ENCODE measurements at places on chromosomes 13 and 19.

- no peak for DNase-seq
- H3K4me1 ChIP-seq: no peaks in the 10 kb centered on the region
- no peak overlapping the region for H3K4me3 ChIP-seq
- H3K36me3 ChIP-seq: no peaks in the 10 kb centered on the region
- no peak overlapping the region for H3K27ac ChIP-seq
These were observed 83.5 kb downstream of the SLITRK1 start for GRCh38 chr13:83798731-83799130.

- no peaks in the 10 kb centered on the region for H3K36me3 ChIP-seq
- no peak overlapping the region for H3K27ac ChIP-seq
- H3K4me1 ChIP-seq: no peaks in the 10 kb centered on the region
- DNase-seq: no peak
- H3K4me3 ChIP-seq: no peak overlapping the region
These were observed 77.5 kb upstream of the SCEL start for GRCh38 chr13:77457966-77458365.

- peaks cover 8% of the 10 kb centered on the region for H3K36me3 ChIP-seq
- DNase-seq: peak; percentile 32
- no peak overlapping the region for H3K4me3 ChIP-seq
- no peaks in the 10 kb centered on the region for H3K4me1 ChIP-seq
- no peaks in the 10 kb centered on the region for H3K27me3 ChIP-seq
- H3K27ac ChIP-seq: no peak overlapping the region
These were observed 24.3 kb downstream of the COLGALT1 start for GRCh38 chr19:17579661-17580244.

GRCh38 chr13:113576597-113576996, 8.0 kb upstream of the TFDP1 start:
- no peaks in the 10 kb centered on the region for H3K27me3 ChIP-seq
- no peak overlapping the region for H3K4me3 ChIP-seq
- DNase-seq: no peak
- no peaks in the 10 kb centered on the region for H3K36me3 ChIP-seq
- H3K27ac ChIP-seq: no peak overlapping the region

DNA sequence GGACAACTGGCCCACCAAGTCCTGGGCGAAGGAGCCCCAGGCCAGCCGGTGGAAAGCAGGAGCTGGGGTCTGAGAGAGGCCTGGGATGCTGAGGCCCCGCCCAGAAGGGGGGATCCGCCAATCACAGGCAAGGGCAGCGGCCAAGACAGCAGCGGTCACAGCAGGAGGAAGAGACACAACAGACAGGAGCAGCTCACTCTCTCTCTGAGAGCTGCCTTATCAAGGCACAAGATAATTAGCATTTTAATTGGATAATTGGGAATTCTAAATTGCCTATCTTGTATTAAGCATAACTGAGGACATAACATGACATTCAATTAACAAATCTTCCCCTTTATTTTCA, 46.2 kb downstream of the CEBPG start:
- no peak for DNase-seq
- H3K4me1 ChIP-seq: no peaks in the 10 kb centered on the region
- no peak overlapping the region for H3K27ac ChIP-seq
- H3K36me3 ChIP-seq: no peaks in the 10 kb centered on the region

GRCh38 chr19:43380008-43380407, 26.5 kb downstream of the CD177 start:
- no peak overlapping the region for H3K4me3 ChIP-seq
- no peaks in the 10 kb centered on the region for H3K27me3 ChIP-seq
- DNase-seq: no peak
- H3K36me3 ChIP-seq: no peaks in the 10 kb centered on the region

DNA sequence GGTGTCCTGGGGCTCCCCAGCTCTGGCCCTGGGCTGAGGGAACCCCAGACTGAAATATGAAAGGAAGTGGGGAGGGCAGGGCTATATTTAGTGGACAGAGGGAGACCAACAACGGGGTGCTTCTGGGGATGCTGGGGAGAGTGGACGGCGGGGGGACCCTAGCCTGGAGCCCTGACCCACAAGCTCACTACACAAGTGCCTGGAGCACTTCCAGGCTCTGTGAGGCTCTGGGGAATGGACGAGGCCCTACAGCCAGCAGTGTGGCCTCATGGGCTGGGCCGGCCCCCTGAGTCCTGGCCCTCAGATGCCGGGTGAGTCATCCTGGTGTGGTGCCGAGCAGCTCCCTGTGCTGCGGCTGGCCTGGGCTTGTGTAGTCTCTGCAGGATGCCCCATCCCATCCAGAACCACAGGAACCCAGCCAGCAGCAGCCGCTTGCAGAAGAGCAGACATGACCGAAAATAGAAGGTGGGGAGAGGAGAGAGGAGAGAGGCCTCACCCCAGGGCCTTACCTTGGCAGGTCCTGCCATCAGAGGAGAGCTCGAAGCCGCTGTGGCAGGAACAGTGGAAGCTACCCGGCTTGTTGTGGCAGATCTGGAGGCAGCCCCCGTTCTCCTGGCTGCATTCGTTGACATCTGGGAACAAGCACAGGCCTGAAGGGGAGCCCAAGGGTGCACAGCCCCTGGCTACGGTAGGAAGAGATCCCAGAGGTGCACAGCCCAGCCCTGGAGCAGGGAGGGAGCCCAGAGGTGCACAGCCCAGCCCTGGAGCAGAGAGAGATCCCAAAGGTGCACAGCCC, 26.1 kb downstream of the GAS6 start:
- peaks cover 16% of the 10 kb centered on the region for H3K4me1 ChIP-seq
- no peaks in the 10 kb centered on the region for H3K36me3 ChIP-seq
- H3K27ac ChIP-seq: peak overlapping the region; percentile 83
- peak; percentile 95 for DNase-seq
- no peak overlapping the region for H3K4me3 ChIP-seq

GRCh38 chr13:89687066-89687465, 1660.4 kb upstream of the MIR17HG start:
- no peaks in the 10 kb centered on the region for H3K27me3 ChIP-seq
- no peaks in the 10 kb centered on the region for H3K36me3 ChIP-seq
- H3K4me1 ChIP-seq: no peaks in the 10 kb centered on the region

DNA sequence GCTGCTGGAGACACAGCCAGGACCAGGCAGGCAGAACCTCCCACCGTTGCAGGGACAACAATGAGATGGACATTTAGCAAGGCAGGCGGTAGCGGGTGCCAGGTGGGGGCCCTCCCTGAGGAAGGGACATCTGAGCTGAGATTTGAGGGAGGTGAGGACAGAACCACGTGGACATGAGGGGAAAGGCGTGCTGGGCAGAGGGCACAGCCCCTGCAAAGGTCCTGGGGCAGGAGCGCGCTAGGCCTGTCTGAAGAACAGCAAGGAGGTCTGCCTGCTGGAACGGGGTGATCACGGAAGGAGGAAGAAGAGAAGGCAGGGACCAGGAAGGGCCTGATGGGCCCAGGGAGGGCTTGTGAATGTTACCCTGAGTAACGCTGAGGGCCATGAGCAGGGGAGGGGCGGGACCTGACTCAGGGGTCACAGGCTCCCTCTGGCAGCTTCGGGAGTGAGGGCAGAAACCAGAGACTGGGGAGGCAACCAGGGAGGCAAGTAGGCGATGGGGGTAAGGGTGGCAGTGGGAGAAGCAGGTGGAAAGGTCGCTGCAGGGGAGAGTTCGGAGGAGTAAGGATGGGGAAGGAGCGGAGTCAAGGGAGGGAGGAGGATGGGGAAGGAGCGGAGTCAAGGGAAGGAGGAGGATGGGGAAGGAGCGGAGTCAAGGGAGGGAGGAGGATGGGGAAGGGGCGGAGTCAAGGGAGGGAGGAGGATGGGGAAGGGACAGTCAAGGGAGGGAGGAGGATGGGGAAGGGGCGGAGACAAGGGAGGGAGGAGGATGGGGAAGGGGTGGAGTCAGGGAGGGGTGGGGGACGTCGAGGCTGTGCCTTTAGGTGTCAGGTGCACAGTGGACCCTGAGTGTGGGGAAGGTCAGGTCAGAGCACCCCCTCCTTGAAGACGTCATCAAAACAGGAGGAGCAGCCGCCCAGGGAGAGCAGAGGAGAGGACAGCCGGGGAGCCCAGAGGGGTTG, 15.7 kb upstream of the B3GNT3 start:
- H3K27ac ChIP-seq: no peak overlapping the region
- H3K27me3 ChIP-seq: peaks cover 5% of the 10 kb centered on the region
- no peak overlapping the region for H3K4me3 ChIP-seq
- no peak for DNase-seq
- H3K4me1 ChIP-seq: no peaks in the 10 kb centered on the region

DNA sequence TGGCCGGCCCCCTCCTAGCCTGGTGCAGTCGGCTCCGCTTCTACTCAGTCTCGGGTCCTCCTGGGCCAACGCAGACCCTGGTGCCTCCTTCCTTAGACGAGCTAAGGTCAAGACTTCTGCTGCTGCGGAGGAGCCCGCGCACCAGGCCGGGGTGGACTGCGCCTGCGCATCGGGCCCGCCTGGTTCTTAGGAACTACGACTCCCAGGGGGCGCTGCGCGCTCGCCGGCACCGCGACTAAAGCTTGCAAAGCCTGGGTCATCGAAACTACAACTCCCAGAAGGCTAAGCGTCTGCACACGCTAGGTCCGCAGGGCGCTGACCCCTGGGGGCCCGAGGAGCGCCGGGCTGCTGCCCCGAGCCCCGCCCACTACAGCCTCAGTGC, at the start of gene ZNF835:
Gene ZNF835 (minus strand): TSS at position 145 of the 382 bp plus-strand sequence. CDS start 6,559 bp downstream, outside the sequence.
- H3K4me3 ChIP-seq: peak within 1 kb of the TSS; percentile 41
- no peaks in the 10 kb centered on the region for H3K4me1 ChIP-seq
- H3K27me3 ChIP-seq: no peaks in the 10 kb centered on the region
- DNase-seq: peak; percentile 83
